ENCODE measurements at places on chromosomes 3 and 15.

- DNase-seq = no peak
These were observed 2.3 kb downstream of the NSUN3 start for GRCh38 chr3:94065122-94065521.

GRCh38 chr15:99826157-99826780 is 93.0 kb upstream of the LYSMD4 start:
- DNase-seq = no peak

DNA sequence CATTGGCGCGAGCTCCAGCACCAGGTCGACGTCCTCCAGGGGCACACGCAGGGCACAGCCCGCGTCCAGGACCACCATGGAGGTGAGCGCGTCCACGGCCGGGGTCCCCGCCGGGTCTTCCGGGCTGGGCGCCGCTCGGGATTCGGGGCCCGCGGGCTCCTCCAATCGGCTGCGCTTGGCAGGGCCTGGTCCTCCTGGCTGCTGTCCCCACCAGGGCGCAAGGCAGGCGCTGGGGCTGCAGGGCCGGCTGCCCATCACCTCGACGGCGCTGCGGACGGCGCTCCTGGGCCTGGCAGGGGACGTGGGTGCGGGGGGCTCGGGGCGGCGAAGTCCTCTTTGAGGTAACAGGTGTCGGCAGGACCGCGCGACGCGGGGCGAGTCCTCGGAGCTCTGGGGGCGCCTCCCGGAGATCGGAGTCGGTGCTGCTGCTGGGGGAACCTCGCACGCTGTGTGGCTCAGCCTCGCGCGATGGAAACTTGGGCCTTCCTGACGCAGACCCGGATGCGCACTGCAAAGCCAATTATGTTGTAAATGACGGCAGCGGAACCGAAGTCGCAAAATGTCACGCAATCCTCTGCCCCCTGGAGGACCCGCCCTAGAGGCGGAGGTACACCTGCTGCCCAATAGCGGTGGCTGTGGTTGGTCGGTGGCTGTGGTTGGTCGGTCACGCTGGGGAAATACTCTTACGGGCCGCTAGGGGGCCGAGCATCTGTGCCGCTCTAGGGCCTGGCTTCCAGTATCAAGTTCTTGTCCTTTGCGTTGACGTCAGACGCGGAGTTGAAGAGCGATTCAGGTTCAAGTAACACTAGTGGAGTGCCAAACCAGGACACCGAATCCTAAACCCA is at the start of gene PRR23C:
Gene PRR23C, minus strand, starts transcription at position 527 of the 845 bp plus-strand sequence. Its CDS starts 272 bp downstream, at position 255.
- DNase-seq = no peak

DNA sequence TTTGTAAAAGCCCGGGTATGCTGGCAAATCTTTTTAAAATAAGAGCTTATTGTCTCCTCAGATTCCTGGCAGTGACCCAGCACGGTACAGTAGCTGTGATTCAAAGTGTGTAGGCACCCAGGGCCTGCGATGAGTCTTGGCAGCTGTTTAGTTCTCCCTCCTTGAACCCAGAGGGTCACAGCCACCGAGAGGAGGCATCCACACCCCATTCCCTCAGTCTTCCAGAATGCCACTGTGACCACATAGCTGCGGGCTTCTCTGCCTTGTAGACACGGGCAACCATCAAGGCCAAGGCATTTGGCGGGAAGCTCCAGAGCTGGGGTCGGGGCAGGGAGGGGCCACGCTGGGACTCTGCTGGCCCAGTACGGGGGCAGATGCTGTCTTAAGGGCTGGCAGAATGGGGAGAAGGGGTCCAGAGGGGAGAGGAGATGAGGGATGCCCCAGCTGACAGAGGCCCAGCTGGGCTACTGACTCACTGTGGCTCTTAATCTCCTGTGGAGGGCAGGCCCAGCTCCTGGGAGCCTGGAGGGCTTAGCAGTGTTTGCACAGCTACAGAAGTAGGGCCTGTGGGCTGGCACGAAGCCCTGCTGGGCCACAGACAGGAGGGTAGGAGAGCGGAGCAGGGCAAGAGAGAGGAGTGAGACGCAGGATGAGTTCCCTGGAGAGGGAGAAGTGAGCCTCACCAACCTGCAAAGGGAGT is 68.8 kb upstream of the DLG1 start:
- DNase-seq = no peak

GRCh38 chr3:58585994-58586393 is 8.8 kb upstream of the FAM107A start:
- no peak for DNase-seq

- no peak for DNase-seq
These were observed 16.2 kb downstream of the SLC6A6 start for GRCh38 chr3:14418296-14419250.

DNA sequence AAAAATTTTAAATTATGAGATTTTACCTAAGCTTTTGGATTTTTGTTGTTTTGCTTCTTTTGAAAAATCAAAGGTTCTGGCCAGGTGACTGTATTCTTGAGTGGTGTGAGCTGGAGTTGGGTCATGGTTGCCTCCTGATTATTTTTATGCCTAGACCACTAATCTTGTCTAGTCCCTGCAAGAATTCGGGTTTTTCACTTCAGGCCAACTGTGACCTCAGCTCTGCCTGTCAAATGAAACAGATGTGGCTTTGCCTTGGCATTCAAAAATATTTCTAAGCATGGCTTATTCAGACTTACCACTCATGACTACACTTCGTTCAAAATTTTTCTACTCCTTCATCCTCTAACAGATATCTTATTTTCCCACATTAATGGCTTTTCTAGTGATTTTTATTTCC is 25.4 kb upstream of the CDV3 start:
- DNase-seq = no peak

DNA sequence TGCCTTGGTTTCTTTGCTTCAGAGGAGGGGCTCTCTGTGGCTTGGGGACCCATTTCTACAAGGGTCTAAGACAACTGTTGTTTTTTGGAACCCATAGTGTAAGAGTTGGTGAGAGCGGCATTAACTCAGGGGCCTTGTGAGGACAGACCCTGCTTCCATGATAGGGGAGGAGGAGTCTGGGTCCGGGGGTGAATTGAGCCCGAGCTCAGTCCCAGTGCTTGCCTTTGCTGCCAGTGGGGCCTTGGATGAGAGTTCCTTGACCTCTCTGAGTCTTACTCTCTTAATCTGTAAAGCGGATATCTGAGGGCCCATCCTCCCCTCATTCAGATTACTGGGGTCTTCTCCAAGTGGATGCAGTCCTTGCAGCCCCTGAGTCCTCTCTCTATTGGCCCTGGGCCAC is 74.2 kb downstream of the EEFSEC start:
- no peak for DNase-seq
